ENCODE measurements at places on chromosomes 3 and 15.

- DNase-seq, result no peak
These were observed 407.3 kb upstream of the PPP2R3A start for GRCh38 chr3:135558150-135558783.

- DNase-seq, result no peak
These were observed 2.9 kb downstream of the NPAP1 start for GRCh38 chr15:24678485-24678884.

GRCh38 chr3:173753593-173753992, 356.0 kb downstream of the NLGN1 start:
- no peak for DNase-seq

- no peak for DNase-seq
These were observed 74.9 kb downstream of the TOP2B start for GRCh38 chr3:25589783-25590258.

GRCh38 chr3:166810741-166811445, 569.2 kb downstream of the ZBBX start:
- DNase-seq, result no peak

DNA sequence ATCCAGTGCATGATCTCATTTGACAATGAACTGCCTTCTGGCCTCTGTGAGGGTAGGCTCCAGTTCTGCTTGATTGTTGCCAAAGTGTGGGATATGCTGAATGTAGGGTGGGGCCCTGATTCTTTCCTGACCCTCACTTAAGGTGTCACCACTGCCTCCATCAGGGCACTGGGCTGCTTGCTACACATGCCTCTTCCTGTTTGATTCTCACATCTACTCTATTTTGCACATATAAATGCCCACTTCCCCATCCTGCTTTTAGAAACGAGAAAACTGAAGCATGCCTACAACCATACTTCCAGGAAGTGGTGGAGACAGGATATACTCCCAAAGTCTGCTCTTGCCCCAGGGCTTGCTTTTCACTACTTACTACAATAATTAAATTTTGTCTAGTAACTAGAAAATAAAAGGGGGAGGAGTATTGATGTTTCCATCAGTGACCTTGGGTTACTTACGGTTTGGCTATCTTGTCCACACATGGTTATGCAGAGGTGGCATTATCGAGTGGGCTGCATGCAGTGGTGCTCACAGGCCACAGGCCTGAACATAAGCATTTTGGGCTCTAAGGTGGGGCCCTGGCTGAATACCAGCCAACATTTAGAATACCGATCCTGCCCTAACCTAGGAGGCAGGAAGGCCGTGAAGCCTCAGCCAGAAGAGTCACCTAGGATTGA, 6.7 kb downstream of the ZDHHC3 start:
- DNase-seq, result no peak

- DNase-seq, result no peak
These were observed 485.4 kb upstream of the TPRG1 start for GRCh38 chr3:188686324-188686723.

DNA sequence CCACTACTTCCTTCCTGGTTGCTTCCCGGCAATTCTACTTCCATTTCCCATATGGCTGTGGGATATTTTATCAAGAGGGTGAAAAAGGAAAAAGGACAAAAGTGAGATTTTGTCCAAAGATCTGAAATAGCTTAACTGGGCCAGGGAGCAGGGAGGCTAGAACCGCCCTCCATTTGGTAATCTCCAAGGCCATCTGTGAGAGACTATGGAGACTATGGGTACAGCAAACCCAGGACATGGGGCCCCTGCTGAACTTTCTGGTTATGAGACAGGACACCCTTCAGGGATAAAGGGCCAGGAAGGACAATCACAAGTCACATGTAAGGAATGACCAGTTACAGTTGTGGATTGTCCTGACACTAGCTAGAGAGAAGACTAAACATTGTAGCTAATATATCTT, 24.3 kb downstream of the ZSCAN2 start:
- DNase-seq, result no peak

- DNase-seq, result no peak
These were observed 31.7 kb upstream of the ATOSA start for GRCh38 chr15:52710708-52711389.

- DNase-seq, result no peak
These were observed 41.2 kb downstream of the MYO5C start for GRCh38 chr15:52254391-52254790.

- DNase-seq, result no peak
These were observed 26.3 kb downstream of the NGRN start for GRCh38 chr15:90291679-90292356.

GRCh38 chr15:66659384-66659783, 42.7 kb upstream of the SMAD6 start:
- DNase-seq, result no peak

GRCh38 chr3:176906046-176906905, 291.0 kb downstream of the TBL1XR1 start:
- DNase-seq, result no peak

GRCh38 chr3:184096811-184097383, at the start of gene HTR3E:
TSS of gene HTR3E (plus strand) at chr3:184097064. CDS start at chr3:184097530, 466 bp downstream.
- no peak for DNase-seq

- DNase-seq, result no peak
These were observed 327.1 kb downstream of the ZNF621 start for GRCh38 chr3:40851836-40852235.

DNA sequence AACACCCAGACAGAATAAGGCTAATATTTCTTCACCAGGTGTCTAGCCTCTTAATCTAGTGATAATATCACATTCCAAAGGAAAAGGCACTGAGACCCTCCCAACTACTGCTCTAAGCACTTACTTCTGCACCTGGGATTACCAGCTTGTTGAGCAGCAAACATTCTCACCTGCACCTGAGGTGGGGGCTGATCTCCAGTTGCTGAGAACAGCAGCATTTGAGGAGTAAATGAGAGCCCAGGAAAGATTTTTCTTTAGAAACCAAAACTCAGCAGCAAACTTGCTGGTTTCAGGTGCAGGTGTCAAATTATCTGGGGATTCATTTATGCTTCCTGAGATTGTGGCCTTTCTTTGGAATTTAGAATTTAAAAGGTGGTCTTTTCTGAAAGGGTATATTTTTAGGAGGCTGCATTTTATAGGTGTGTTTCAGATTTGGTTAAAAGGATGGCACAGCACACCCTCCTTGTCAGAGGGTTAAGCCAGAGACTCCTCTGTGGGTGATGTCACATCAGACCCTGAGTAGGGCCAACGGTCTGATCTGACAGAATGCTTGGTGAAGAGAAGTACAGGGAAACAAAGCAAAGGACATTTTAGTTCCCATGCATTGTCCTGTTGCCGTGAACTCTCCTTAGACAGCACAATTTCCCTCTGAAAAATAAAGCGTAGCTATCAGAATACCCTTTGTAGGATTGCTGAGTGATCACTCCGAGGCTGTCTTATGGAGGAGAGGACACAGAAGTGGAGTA, 411.0 kb upstream of the ATP11B start:
- no peak for DNase-seq

DNA sequence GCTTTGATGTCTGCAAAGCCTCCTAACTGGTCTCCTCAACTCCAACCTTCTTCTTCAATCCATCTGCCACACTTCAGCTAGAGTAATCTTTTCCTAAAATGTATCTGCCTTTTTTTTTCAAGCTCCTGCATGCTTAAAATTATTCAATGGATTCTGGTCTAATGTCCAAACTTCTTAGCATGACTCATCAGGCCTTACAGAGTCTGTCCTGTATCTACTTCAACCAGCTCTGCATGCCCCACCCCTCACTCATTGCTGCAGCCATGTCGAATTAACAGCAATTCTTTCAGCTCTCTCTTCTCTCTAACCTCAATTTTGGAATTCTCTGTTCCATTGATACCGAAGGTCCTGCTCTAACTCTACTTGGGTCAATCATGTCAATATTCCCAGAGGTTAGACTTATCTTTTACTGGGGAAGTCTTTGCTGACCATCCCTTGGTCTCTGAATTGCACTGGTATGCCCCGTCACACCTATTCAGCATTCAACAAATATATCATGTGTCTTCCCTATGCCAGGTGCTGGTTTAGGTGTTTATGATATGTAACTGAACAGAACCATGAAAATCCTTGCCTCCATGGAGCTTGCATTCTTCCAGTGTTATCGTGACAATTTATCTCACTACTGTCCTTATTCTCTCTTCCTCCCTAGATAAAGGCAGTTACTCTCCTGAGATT, 88.5 kb upstream of the NANOGP8 start:
- DNase-seq, result no peak

GRCh38 chr3:148911173-148911572, 46.1 kb downstream of the CPA3 start:
- DNase-seq, result no peak
